ENCODE measurements at places on chromosomes 7 and 10.

- DNase-seq: peak; percentile 75
Observed at GRCh38 chr7:43764039-43764761, 5.7 kb downstream of the BLVRA start.

DNA sequence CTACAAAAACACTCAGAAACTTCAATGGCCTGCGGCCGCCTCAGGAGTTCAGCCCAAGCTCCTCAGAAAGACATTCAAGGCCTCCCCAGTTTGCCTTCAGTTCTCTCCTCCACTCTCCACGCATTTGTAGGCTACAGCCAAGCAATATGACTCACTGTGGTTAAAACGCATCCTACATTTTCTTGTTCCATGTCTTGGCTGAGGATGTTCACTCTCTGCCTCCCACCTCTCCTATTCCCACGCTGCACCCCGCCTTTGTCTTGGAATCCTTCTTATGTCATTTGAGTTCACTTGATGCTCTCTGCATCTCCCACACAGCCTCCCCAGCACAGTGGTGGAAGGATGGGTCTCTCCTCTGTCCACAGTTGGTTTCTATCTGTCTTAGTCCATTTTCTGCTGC is 184.8 kb downstream of the NPSR1 start:
- no peak for DNase-seq

- no peak for DNase-seq
Observed at GRCh38 chr10:78859769-78860168, 209.0 kb upstream of the ZMIZ1 start.

GRCh38 chr7:112105584-112106530 is 100.3 kb downstream of the DOCK4 start:
- DNase-seq: no peak

- no peak for DNase-seq
Observed at GRCh38 chr10:29323367-29323766, 34.5 kb downstream of the LYZL1 start.

- no peak for DNase-seq
Observed at GRCh38 chr7:36303202-36304098, 86.2 kb upstream of the ANLN start.

- DNase-seq: no peak
Observed at GRCh38 chr10:8586504-8586903, 532.0 kb downstream of the GATA3 start.

- peak; percentile 3 for DNase-seq
Observed at GRCh38 chr10:132702601-132703418, 83.1 kb downstream of the NKX6-2 start.

- no peak for DNase-seq
Observed at GRCh38 chr10:24988831-24989640, 26.9 kb downstream of the ENKUR start.

DNA sequence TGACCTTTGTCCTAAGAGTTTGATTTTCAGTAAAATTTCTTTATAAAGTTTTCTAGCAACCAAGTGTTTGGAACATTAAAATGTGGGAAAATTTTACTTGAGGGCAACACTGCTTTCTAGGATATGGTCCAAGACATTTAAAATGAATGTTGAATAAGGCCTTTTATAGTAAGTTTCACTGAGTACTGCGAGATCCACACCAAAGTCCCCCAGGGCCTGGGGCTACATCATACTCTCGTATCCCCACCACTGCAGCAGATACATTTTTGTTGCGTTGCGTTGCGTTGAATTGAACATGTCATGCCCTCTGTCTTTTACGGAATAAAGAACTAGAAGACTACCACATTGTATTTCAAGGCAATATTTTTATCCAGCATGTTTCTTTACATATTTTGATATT is 44.5 kb downstream of the PRTFDC1 start:
- DNase-seq: no peak

GRCh38 chr7:30555525-30555924 is 39.2 kb upstream of the GARS1 start:
- DNase-seq: no peak

DNA sequence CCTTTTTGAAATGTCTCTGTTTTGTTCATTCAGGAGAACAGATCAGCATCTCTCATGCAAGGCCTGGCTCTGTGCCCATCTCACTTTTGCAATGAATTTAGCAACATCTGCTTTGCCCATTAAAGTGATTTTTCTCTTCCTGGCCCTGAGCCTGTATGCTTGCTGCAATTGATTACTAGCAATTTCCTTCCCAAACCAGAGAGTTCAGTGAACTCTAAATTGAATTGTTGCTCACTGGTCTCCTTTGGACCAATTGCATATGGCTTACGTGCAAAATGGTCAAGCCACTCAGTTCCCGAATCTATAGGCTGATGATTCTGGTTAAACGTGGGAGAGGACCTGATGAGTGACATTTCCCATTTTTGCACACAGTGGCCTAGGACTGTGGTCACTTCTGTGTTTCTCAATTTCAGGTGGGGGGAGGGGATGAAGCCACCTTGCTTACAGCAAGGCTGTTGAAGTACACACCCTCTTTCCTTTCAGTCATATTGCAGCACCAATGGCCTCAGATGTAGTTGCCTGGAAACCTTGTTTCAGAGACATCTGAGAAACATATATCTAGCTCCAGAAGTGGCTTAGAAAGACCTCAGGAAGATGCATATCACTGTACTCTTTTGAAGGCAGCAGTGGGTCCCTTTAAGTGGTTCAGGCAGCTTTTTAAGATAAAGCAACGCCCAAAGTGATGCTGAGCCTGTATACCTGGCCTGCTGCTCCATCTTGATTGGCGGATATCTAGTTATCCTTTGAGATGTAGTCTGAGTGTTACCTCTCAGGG is 201.4 kb downstream of the PTEN start:
- DNase-seq: no peak

- DNase-seq: no peak
Observed at GRCh38 chr7:13910805-13911551, 78.5 kb downstream of the ETV1 start.

GRCh38 chr10:61159253-61159652 is 215.3 kb upstream of the RHOBTB1 start:
- no peak for DNase-seq

GRCh38 chr7:121410829-121411596 is 14.9 kb upstream of the FAM3C start:
- no peak for DNase-seq

GRCh38 chr10:79159141-79159651 is 90.4 kb downstream of the ZMIZ1 start:
- DNase-seq: no peak

DNA sequence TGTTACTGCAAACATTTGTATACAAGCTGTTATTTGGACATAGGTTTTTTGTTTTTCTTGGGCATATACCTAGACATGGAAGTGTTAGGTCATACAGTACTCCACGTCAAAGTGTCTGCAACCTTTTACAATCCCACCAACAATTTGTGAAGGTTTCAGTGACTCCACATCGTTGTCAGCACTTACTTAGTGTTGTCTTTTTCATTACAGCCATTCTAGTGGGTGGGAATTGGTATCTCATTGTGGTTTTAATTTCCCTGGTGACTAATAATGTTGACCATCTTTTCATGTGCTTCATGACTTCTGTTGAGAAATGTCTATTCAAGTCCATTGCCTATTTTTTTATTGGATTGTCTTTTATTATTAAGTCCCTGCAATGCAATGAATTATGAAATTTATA is 95.0 kb downstream of the UBE3C start:
- peak; percentile 16 for DNase-seq

DNA sequence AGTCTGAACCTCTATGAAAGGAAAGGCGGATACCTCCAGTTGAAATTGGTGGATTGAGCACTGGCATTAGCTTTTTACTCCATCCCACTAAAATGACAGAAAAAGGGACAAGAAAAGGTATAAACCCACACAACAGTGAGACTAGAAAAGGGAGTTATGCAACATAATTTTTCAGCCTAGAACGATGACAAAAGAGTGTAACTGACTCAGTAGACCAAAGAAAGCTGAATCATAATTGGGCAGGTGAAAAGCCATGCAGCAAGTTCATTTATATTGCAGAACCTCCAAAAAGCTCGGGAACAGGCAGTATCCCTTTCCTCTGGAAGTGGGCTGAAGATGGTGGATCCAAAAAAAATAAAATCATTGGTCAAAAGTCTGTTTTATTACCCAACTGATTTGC is 30.5 kb upstream of the ZCCHC24 start:
- DNase-seq: no peak
